ENCODE measurements at places on chromosomes 16 and 17.

DNA sequence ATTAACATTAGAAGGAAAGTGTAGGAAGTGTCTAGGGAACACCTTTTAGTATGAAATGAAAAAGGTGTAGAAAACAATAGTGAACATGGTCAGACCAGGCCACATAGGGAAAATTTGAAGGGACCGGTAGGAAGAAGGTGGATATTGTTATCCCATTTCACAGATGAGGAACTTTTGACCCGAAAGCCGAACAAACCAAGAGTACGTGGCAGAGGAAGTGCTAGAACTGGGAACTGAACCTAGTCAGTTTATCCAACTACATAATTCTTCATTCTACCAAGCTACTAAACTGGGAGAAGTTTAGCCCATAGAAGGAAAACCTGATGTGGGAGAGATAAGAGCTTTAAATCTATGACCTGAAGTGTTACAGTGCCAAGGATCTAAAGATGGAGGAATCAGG lies 43.2 kb downstream of the YPEL2 start:
- DNase-seq: no peak

DNA sequence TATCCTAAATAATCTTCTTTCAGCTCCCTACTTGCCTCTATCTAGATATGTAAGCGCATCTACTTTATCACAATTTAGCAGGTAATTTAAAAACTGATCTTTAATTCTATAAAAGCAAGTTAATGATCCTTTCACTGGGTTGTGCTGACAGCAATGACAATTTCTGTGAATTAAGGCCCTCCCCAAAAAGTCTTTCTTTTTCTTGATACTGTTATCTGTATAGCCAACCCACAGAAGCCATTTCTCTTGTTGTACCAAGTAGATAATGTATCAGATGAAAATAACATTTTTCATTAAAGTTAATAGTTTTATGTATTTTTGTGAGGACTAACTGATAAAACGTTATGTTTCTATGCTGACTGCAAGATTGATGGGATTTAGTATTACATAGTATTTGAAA lies 3.8 kb downstream of the ZPBP2 start:
- no peak for DNase-seq

GRCh38 chr16:85588562-85589503 lies 24.3 kb upstream of the GSE1 start:
- no peak for DNase-seq

- DNase-seq: no peak
Measured at GRCh38 chr16:50466170-50466569, 82.0 kb upstream of the NKD1 start.

DNA sequence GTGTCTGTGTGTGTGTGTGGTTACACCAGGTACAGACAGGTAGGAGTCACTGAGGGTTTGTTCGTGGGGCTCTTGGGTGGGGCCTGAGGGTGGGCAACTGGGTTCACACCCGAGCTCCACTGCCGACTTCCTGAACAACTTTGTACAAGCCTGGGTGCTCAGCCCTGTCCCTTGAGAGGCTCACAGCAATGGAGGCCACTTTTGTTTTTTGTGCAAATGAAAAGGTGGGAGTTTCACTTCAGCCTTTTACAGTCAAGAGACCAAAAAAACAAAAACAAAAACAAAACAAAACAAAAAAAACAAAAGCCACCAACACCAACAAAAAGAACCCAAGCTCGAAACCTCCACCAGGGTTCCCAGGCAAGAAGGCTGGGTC lies 2.4 kb downstream of the RHBDF2 start:
- DNase-seq: no peak

DNA sequence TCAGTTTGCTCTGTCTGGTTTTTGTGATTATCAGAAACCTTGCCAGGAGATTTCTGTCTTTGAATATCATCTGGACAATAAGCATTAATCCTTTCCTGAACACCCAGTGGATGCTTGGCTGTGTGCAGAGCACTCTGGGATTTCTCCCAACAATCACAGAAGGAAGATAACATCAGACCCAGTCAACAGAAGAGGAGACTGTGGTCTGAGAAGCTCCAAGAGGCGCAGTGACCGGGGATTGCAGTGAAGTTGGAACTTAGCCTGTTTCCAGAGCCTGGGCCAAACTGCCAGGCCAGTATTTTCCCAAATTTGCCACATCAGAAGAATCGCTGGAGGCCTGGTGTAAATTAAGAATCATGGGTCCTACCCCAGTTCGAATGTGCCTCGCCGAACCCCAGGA lies 264.7 kb downstream of the C16orf95 start:
- DNase-seq: no peak

DNA sequence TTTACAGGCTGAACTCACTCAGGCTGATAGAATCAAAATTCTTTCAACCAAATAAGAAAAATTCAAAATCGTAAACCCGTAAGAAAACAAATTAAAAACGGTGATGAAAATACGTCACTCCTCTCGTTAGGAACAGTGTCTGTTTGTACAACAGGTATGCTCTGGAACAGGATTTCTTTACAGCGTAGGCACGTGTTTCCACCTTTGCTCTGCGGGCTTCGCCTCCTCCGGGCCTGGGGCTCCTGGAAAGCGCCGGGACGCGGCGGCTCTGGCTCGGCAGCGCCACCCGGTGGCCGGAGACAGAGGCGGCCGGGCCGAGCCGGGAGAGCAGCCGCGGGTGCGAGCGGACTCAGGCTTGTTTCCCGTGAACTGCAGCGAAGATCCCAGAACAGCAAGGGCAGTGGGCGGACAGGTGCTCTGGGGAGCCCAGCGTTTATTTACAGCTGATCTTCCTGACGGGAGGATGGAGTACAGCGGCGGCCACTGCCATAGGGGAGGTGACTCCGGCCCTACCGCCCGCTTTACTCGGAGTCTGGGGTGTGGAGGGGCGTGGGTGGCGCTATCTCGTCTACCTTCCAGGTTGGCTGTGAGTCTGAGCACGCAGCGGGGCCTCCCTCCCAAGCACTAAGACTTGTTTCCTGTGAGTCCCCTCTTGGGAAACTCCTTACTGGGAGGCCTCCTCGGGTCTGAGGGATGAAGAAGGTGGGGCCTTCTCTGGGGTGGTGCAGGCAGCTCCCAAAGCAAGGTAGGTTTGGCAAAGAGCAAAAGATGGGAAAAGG lies 40.5 kb upstream of the ATP2A3 start:
- peak; percentile 85 for DNase-seq

DNA sequence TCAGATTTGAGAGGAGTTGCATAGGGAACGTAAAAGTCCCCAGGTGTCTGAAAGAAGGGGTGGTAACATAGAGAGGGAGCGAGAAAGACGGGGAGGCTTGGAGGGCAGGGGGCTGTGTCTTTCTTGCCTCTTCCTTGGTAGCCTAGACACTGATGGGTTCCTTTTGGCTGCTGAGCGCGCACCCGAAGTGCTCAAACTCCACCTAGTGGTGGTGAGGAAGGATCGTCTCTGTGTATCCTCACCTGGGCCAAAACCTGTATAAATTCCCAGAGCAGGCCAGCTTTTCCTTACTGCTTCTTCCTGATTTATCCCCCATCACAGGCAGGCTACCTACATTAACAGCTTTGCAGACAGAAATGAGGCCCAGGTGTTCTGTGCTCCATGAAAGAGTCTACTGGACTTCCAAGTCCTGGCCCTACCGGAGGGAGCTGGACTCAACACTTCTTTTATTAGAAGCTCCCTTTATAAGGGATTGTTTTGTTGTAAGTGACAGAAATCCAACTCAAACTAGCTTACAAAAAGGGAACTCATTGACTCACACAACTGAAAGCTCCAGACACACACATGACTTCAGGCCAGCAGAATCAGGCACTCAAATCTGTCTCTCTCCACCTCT lies 5.5 kb upstream of the SLC25A35 start:
- DNase-seq: peak; percentile 58

GRCh38 chr16:12142157-12142556 lies 165.6 kb downstream of the SNX29 start:
- DNase-seq: no peak

DNA sequence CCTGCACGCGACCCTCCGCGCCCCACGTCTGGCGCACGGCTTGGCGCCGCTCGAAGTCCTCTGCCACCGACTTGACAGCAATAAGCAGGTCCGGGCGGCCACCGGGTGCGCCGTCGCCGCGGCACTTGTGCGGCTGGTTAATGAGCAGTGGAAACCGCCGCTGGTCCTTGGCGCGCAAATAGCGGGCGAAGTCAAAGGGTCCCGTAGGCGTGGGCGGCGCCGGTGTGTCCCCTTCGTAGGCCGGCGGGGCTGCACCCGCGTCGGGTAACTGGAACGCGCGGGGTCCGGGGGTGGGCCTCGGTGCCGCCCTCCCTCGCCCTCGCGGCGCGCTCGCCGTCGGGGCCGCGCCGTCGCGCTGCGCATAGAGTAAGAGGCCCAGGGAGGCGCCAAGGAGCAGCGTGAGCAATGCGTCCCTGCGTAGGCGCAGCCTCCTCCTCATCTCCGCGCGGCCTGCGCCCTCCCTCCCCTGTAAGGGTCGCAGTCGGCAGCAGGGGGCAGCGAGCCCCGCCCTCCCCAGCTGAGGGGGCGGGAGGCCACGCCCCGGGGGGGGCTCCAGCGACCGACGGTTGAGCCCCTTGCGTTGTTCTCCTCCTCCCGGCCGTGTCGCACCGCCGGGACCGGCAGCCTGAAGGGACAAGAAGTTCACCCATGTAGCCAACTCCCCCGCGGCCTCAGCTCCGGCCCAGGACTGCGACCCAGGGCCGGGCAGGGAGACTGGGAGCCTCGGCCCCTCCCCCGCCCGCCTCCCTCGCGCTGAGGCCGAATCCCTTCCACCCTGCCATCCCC lies 558 bp downstream of the B3GNT9 start:
- DNase-seq: peak; percentile 74

- no peak for DNase-seq
Measured at GRCh38 chr16:71956486-71956885, 43.7 kb downstream of the PKD1L3 start.
